ENCODE measurements at places on chromosomes 7 and 10. TPM values are rescaled to one million over a fixed set of nuclear protein-coding genes. Genes with fewer than 3 reads are reported as not detected.

DNA sequence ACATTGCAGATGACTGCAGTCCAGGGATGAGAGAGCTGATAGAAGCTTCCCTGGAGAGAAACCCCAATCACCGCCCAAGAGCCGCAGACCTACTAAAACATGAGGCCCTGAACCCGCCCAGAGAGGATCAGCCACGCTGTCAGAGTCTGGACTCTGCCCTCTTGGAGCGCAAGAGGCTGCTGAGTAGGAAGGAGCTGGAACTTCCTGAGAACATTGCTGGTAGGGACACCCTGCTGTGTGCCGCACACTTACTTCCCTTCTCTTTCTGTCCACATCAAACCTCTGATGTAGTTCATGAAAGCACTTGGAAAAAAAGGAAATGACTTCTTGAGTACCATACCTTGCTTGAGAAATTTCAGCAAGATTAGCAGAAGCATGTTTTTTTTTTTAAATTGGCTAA, 25.3 kb downstream of the MAP3K8 start:
- DNase-seq, result no peak

DNA sequence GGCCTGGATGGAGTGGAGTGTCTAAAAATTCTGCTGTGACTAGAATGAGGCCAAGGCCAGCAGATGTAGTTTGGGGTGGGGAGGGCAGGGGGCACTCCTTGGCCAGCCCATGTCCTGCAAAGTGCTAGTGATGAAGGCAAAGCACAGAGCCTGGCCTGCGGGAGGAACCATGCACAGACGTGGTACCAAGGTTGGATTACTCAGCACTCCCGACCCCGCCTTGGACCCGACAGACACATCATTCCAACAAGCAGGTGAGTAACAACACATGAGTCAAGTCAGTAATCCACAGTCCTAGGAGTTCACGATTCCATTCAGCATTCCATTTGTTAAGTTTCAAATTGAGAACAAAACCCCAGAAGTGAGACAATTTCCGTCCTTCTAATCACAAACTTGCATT, 317.3 kb downstream of the TCERG1L start:
- DNase-seq, result no peak

DNA sequence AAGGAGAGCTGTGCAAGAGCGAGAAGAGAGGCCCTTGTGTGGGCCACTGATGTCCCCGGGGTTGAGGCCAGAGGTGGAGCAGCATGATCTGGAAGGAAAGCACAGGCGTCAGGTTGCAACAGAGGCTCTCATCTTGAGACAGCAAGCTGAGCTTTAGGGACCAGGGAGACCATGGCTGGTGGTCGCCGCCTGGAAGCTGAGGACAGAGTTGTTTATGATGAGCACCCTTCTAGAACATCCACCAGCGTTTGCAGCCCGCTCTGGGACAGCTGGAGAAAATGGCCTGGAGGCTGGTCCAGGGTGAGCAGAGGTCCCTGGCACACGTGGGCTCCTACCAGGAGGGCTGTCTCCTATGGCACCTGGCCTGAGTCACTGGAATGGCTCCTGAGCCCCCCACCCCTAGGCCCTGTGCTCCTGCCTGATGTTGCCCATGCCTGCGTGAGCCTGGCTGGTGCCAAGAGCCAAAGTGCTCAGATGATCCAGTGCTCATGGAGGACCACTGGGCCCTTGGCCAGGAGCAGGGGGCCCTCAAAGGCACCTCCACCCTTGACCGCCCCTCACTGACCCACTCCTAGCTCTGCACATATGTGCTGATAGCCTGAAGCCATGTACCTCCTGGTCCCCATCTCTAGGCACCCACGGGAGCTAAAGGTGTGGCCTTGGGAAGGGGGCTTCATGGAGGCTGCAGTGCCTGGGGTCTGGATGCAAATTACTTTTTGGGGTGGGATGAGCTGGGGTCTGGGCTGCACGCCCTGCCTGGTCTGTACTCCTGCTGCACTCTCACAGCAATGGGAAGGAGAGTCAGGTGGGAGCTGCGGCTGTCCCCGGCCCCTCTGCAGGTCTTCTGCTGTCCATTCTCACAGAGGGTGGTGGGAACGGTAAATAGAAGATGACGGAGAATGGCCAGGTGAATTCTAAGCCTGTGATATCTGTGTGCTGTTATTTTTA, 40.1 kb upstream of the RET start:
- DNase-seq, result peak; percentile 18

DNA sequence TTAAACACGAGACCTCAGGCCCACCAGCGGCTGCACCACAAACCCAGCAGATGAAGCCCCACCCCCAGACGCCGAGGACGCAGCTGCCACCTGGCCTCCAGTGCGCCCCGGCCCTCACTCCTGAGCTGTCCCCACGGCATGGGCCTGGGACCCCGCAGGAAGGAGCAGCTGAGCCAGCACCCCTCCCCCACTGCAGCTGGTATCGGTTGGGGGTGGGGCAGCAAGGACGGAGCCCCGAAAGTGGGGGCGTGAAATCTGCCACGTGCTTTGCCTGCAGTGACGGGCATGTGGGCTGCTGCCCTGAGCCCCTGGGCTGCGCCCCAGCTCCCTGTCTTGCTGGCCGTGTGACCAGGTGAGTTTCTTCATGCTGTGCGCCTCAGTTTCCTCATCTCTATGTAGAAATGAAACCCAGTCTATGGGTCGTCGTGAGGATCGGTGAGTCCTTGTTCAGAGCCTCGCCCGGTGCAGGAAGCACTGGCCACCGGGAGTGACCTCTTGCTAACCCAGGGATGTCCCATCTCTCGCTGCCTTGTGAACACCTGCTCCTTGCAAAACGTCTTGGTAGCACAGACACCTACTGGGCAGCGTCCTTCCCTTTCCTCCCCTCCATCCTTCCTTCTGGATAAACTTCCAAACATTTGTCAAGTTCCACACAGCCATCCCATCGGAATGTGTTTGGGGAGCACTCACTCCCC, 32.0 kb downstream of the CFAP46 start:
- no peak for DNase-seq

- DNase-seq, result no peak
Observed at GRCh38 chr10:59435707-59436106, 73.4 kb upstream of the FAM13C start.

Gene HOXA10
- polyA plus RNA-seq, result not detected

DNA sequence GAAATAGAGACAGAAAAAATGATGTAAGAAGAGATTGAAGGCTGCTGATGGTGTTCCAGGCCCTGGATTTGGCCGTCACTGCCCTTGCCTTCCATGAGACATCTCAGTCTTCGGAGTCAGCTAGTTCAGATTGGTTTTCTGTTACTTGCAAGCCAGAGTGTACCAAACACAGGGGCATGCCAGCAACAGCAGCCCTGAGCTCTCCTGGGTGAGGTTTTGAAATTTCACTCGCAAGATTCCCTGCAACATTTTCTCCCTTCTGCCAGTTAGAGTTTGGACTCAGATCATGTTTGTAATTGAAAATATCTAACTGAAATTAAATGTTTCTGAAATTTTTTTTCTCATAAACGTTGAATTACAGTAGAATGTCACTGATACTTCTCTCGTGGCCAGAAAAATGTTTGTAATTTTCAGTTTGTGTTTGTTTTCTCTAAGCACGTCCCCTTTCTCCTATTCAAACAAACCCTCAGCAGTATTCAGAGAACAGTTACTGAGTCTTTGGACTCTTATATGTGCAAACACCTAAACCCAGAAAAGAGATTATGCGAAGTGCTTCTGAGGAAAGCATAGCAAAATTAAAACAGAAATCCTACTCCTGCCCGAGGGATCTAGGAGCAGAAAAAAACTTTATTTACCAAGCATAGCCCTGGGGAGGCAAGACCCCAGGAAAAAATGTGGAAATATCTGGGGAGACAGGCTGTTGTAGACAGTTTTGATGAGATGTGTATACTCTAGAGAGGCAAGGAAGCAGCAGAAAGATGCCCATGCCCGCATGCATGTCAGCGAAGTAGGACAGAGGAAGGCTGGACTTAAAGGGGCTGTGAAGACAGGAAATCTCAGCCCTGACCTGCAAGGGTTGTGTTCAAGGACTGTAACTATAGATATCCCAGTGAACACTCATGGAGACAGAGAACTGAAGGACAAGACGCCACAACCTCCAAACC, 43.0 kb upstream of the NAMPT start:
- no peak for DNase-seq

DNA sequence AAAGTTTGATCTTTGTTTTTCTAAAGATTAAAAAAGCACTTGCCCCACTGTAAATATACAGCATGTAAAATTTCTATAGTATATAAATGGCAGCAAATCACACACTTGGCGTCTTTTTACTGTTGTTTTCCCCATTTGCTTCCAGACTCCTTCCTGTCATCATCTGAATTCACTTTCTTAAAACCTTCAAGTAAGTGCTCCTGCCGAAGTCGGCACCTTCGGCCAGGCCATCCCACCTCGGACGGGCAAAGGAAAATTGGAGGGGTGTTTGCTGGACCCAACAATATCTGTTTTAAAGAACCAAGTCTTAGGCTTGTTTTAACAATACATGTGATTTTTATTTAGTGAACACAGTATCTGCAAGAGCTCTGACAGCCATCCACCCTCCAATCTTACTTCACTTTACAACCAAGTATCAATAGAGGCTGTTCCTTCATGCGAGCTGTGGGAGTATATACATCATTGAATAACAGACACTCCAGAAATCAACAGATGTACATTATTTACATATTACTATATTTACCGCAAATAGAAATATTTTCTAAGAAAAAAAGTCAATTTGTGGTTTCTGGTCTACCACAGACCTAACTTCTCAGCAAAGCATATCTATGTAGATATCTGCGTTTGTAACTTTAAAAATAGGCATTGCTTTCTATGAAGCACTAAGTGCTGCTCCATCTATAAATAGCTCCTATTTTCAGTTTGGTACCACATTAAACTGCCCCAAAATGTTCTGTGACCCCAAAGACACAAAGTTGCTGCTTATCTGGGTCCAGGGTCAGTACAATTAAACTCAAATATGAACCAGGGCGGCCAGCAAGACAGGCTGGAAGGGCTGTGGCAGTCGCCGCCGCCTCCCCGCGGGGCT, 110.7 kb downstream of the CYTH3 start:
- DNase-seq, result no peak

DNA sequence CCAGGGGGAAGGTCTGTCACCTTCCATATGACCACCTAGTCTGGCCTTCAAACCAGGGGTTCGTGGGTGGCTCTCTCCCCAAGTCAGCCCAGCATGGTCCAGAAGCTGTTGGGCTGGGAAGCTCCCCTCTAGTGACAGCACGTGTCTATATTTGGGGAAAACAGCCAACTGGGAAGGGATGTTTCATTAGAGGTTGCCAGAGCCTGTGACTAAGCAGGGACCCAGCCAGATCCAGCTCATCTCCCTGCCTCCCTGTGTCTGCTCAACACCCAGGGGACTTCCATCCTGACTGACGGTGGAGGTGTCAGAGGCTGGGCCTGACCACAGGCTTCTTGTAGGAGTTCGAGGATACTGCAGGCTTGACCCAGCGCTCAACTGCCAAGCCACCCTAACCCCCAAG, 10.5 kb downstream of the STYXL1 start:
- no peak for DNase-seq

DNA sequence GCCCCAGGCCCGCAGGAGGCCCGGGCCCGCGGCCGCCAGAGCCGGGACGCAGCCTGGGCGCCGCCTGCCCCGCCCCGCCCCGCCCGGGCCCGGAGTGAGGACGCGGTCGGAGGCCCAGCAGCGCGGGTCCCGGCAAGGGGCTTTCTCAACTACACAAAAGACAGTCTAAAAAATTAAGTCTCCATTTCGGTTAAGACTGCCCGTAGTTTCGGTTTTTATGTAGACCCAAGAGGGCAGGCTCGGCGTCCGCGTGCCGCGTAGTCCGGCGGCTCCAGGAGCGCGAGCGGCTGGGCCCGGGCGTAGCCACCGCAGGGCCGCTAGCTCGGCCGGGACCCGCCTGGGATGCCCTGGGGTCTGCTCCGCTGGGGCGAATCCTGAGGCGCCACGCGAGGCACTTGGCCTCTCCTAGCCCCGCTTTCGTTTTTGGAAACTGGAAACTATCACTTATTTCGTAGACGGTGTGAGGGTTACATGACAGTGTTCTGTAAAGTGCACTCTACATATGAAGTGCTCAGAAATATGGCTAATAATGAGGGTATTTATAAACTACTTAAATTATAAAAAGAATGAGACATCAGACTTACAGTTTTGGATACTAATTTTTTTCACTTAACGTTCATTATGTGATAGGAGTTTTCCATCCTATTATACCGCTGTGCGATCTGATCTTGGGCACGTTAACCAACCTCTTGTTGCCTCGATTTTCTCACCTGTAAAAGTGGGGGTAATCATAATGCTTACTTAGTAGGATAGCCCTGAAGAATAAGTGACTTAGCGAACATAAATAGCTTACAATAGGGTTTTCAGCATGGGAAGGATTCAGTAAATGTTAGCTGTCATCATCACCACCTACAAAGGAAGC, 573 bp downstream of the BLVRA start:
- peak; percentile 66 for DNase-seq

- DNase-seq, result peak; percentile 35
Observed at GRCh38 chr7:102321351-102322201, 34.7 kb downstream of the SPDYE6 start.

- DNase-seq, result no peak
Observed at GRCh38 chr10:98273057-98273850, 5.3 kb upstream of the LOXL4 start.

Gene ANKRD61
- polyA plus RNA-seq, result 0.11 TPM

DNA sequence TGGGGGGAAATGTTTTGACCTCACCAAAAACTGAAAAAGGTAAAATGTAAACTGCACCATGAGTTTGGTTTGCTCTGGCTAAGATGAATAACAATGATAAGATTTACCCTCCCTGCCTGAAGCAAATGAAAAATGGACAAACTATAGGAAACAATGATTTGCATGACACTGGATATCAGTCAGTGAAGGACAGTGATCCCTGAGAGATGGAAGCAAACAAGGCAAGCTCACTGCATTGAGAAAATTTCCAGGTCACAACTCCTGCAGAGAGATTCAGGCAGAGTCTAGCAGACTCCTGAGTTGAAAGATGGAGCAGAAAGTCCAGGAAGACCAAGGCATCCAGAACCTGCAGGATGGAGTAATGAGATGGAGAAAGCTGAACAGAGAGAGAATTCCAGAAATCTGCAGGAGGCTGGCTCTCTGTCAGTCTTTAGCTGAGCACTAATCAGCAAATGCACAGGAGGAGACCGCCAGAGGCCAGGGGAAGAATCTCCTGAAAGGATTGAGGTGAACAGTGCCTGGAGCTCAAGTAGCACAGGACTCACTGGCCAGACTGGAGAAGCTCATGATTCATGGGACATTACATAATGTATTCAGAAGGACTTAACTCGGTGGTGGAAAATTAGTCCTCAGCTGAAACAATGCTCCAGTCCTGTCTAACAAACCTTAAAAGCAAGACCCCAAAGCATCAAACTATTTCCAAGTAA, 51.2 kb upstream of the PALS2 start:
- DNase-seq, result no peak

DNA sequence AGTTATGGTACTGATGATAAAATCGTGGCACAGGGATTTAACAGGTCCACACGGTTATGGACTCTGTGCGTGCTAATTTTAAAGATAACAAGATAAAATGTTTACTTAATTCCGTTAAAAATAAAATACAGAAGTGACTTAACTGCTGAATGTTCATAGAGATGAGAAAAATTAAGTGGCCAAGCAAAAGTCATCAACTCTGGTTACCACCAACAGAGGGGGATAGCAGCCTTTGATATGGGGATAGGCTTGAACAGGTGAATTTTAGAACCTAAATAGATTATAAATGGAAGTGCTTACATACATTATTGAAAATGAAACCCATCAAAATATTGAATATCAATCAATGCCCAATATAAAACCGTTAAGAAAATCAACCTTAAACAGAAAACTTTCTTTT, 245.0 kb downstream of the WDR37 start:
- no peak for DNase-seq

GRCh38 chr10:86707505-86707904, 39.2 kb downstream of the LDB3 start:
- no peak for DNase-seq

Measured in right cardiac atrium (tissue), 5 donors.